ENCODE measurements at places on chromosomes 16 and 17. TPM values are rescaled to one million over a fixed set of nuclear protein-coding genes. Genes with fewer than 3 reads are reported as not detected.

DNA sequence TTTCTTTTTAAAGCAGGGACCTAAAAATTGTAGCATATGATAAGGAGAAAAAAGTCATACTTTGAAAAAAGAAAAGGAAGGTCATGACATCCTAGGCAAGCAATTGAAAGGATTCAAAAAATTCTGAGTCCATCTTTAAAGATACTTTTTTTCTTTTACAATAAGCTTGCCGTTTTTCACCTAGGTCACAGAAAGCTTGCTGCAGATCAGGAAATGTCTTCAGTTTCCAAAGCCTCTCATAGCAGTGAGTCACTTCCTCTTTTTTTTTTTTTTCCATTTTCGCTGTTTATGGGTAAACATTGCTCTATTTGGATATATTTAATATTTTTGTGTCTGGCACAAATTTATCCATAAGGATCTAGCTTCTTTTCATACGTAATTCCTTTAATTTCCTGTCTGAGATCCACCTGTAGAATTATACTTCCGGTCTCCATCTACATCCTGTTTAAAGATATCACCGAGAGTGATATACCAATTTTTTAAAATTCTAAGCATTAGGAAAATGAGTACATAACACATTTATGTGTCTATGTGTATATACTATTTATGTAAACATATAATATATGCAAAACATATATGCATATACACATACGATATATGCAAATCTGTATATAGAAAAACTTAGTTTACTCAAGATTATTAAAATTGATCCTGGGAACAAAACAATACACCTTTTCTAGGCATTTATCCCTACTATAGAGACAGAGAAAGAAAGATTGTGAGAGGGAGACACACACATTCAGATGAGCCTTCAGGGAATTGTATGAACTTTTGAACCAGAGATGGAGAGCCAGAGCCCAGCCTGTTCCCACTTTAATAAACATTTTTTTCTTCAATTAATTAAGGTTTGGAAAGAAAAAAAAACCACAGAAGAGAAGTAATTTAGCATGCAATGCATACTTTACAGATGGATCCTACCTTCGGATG, 134.4 kb downstream of the SKAP1 start:
- no peak for DNase-seq

DNA sequence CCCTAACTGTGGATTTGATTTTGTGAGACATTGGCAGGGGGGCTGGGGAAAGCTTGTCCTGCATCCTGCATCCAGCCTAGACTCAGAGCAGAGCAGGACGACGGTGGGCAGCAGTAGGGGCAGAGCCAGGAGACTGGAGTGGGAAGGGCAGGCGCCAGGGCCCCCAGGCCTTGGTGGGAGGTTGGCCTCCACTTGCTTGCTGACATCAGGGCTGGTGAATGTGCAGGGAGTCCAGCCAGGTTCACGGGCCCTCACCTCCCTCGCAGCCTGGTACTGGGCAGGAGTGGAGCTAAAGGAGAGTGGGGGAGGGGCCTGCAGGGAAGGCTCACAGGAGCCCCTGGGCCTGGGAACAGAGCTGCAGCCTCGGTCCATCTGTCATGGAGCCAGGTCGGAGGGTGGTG, 2.2 kb upstream of the SMTNL2 start:
- DNase-seq, result no peak

GRCh38 chr16:66695935-66696668, 441 bp downstream of the CMTM4 start:
- no peak for DNase-seq

- peak; percentile 35 for DNase-seq
Measured at GRCh38 chr17:73196500-73196899, 3.6 kb downstream of the COG1 start.

The C16orf86 gene
- 2.9 TPM for polyA plus RNA-seq

The DRG2 gene
- polyA plus RNA-seq, result 32.4 TPM

The WSB1 gene
- polyA plus RNA-seq, result 205 TPM

The CLDN9 gene
- 2.0 TPM for polyA plus RNA-seq

The SHISA6 gene
- 2.0 TPM for polyA plus RNA-seq
